ENCODE measurements at places on chromosomes 6 and 20. TPM values are rescaled to one million over a fixed set of nuclear protein-coding genes. Genes with fewer than 3 reads are reported as not detected.

Gene NFATC2
- polyA plus RNA-seq, result 1.2 TPM

Gene RAB44
- polyA plus RNA-seq, result 0.03 TPM

Gene HLA-DQB1
- not detected for polyA plus RNA-seq

Gene CST3
- 180 TPM for polyA plus RNA-seq

Gene FGD2
- polyA plus RNA-seq, result not detected

Gene HEY2
- polyA plus RNA-seq, result not detected

GRCh38 chr20:21556398-21556797 is 42.5 kb upstream of the NKX2-2 start:
- no peak for DNase-seq

- DNase-seq, result no peak
These were observed 181.6 kb downstream of the FARS2 start for GRCh38 chr6:5442916-5443315.

DNA sequence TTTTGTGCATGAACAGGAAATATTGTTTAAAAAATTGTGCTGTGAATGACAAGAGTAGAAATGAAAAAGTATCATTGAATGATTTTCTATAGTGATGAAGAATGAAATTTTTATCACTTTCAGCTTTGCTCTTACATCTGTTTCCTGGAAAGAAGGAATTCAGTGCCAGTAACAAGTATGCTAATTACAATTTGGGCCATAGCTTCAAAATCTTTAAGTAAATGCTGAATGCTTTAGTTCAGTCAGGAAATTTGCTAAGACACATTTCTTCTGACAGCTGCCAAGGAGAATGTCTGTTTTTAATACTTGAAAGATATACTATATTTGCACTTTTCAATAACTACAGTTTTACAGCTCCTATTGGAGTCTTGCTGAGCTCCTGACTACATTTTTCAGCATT is 203.7 kb upstream of the RSPO3 start:
- no peak for DNase-seq

GRCh38 chr20:62874964-62875344 is 13.3 kb upstream of the TCFL5 start:
- DNase-seq, result no peak

GRCh38 chr6:136070815-136071214 is 179.3 kb downstream of the MTFR2 start:
- DNase-seq, result no peak

GRCh38 chr6:33427585-33428223 is 7.8 kb downstream of the SYNGAP1 start:
- no peak for DNase-seq

GRCh38 chr6:140253096-140253495 is 878.6 kb upstream of the CITED2 start:
- DNase-seq, result peak; percentile 47

DNA sequence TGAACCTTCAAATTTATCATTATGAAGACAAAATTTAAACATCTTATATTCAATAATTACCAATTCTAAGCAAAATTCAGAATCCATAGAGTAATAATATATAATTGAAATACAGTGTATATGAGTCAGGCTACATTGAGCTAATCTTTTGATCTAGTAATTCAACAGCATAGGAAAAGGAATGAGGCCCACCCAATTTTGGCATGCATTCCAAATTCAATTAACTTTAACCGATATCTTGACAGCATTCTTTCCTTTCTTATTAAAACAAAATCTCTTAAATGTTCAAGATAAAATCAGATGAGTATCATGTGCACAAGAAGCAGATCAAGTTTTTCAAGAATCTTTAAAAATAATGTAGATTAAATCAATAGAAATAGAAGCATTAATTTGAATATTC is 132.9 kb upstream of the QKI start:
- no peak for DNase-seq

- no peak for DNase-seq
These were observed 309.3 kb upstream of the SUPT3H start for GRCh38 chr6:45686841-45687569.

DNA sequence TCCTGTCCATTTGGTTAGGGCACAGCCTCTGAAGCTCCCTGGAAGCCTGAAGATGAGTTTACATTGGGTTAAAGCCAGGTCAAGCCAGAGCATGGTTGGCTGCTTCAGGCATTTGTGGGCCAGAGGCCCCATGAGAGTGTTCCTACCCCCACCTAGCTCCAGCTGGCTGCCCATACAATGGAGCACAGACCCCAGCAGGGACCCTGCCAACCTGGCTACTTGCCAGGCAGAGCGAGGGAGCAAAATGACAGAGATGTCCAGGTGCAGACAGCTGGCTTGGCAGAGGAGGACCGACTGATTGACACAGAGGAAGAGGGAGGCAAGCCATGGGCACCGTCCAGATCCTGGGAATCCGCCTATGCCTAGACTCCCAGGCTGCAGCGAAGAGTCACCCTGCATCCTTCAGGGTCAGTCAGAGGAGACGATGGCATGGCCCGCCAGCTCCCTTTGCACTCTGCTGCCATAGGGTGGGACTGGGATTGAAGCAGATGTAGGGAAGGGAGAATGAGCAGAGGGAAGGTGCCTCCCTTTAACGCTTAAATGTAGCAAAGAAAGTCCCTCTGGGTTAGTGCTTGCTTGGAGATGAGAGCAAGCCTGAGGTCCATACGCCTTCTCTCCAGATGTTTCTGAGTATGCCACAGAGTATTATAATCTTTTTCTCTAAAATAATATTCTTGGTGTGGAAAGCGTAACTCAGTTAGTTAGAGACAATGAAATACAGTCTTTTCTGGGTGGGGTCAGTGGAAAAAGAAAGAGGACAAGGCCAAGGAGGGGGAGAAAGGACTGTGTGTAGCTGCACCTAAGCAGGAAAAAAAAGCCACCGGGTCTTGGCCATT is 77.6 kb upstream of the FYN start:
- DNase-seq, result peak; percentile 67

- DNase-seq, result peak; percentile 30
These were observed 28.1 kb downstream of the SNRNP48 start for GRCh38 chr6:7617801-7618764.

- DNase-seq, result peak; percentile 87
These were observed 298.6 kb downstream of the C6orf118 start for GRCh38 chr6:165010556-165011535.

DNA sequence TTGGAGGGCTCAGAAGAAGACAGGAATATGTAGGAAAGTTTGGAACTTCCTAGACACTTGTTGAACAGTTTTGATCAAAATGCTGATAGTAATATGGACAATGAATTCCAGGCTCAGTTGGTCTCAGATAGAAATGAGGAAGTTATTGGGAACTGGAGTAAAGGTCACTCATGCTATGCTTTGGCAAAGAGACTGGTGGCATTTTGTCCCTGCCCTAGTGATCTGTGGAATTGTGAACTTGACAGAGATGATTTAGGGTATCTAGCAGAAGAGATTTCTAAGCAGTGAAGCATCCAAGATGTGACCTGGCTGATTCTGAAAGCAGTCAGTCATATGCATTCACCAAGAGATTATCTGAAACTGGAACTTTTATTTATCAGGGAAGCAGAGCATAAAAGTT is 45.1 kb downstream of the FRK start:
- DNase-seq, result no peak

DNA sequence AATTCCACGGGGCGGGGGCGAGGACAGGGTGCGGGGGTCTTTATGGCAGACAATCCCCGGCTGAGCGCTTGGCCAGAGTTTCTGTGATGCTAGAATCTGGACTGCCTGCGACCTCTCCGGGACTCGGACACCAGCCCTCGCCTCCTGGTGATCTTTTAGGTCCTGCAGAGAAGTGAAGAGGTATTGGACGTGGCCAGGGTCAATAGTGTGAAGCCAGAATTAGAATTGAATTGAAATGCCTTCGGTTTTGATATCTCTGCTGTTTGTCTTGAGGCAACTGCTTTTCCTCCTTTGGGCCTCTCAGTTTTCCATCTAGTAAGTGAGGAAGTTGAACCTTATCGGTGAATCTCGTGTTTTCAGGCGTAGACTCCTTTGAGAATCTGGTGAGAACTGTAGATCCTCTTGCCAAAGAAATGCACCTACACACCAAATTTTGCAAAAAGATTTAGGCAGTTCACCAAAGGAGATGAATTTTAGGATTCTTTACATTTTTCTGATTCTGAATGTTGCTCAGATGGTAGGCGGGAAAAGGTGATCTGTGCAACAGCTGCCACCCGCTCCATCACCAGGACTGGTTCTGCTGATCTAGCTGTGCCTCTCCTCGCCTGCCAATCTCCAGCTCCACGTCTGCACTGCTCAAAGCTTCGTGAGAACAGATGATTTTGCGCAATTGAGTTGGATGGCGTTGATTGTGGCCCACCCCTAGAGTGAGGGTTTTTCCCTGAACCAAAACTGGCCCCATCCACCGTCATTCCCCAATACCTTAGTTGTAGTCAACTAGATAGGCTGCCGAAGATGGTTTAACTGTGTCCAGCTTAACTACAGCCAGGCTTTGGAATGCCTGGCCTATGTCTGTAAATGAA is 837 bp upstream of the OSER1 start:
- DNase-seq, result peak; percentile 47
